Osteoblast (primary cell): ENCODE measurements at places on chromosomes 5 and 9.

GRCh38 chr5:150263801-150264621 is 25.6 kb downstream of the CAMK2A start:
- peak; percentile 96 for DNase-seq

DNA sequence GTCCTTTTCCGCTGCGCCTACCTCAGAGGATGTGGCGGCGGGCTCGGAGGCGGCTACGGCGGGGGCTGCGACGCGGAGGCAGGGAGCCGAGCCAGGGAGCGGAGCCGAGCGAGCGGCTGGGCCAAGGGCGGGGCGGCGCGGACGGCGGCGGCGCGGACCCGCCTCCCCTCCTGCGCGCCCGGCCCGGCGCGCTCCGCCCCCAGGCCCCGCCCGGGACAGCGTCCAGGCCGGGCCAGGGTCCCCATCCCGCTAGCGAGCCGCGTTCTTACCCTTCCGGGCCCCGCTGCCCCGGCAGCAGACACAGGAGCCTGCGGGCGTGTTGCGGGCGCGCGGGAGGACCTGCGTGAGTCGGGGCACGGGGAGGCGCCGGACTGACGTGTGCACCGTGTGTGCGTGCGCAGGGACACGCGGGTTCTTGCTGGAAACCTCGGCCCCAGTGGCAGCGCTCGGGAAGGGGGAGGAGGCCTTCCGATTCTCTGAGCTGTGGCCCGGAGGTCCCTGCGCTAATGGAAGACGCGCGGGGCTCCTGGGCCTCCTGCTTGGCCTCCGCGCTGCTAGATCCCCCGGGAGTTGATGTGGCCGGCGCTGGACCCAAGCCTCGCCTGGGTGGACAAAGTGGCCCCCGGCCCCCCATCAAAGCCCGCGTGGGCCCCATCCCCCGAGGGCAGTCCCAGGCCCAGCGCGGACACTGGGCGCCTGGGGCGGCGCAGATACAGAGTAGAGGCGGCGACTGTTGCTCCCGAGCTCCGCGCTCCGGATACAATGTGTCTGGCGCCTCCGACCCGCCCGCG is at the start of gene VDAC1:
VDAC1 (minus strand) TSS at position 350 of the 791 bp plus-strand sequence. CDS start 11,963 bp downstream, outside the sequence.
- DNase-seq, result peak; percentile 99

- DNase-seq, result no peak
These were observed 154.5 kb downstream of the AOPEP start for GRCh38 chr9:94881023-94881422.

- no peak for DNase-seq
These were observed 37.4 kb upstream of the SLC44A1 start for GRCh38 chr9:105206821-105207699.

DNA sequence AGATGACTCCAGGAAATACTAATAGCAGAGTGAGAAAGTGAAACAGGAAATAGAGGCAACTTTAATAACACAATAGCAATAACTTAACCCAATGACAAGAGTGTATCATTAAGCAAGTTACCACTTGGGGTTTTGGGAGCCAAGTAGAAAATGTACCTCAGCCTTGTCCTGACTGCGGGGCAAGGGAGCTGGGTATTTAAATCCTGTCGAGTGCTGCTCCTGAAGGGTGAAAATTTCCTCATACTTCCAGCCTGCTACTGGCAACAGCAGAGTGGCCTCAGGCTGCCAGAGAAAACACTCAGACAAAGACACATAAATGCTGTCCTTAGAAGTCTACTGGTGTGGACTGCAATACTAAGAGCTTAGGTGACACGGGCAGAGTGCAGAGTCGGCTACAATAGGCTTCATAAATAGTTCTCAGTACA is 112.5 kb upstream of the EMB start:
- DNase-seq, result no peak

- no peak for DNase-seq
These were observed 114.6 kb upstream of the MAP3K1 start for GRCh38 chr5:56700711-56701110.

- DNase-seq, result no peak
These were observed 116.2 kb downstream of the MPDZ start for GRCh38 chr9:13163287-13163686.

DNA sequence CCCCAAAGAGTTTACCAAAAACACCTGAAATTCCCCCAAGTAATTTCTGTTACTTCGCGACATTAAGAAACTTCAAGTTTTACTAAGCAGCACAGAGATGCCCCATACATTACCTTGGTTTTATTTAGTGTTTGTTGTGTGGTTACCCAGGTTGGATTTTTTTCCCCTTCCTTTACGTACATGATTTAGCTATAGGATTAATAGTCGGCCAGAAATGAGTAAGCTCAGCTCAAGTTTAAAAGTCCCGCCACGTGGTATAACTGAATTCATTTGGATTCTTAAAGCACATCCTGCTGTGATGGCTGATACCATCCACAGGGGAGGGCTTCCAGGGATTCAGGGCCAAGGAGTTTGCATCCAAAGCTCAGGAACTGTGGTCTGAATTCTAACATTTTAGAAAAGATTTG is 75.9 kb downstream of the DAP start:
- DNase-seq, result no peak

DNA sequence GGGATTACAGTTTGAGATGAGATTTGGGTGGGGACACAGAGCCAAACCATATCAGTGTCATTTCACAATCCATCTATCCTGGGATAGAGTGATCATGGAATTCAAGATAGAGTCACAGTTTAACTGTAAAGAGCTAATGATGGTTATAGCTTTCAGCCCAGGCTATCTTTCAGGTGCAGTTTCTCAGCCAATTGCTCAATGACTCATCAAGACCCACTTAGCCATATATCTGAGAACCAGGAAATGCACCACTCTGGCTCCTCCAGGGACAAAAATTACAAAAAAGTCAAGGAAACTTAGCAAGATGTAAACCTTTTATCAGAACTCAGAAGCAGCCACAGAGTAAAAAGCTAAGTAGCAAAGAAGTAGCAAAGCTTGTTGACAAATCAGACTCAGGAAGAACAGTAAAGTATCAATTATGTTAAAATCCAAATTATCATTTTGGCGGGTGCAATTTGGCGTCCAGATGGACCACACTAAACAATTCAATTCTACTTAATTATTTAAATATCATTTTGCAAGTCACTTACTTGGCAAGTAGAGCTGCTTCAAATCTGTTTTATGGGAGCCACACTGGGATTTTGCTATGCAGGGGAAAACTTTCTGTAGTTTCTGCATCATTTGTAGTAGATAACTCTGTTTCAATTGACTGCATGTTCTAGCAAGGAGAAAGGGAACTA is 169.4 kb downstream of the TLE1 start:
- no peak for DNase-seq

DNA sequence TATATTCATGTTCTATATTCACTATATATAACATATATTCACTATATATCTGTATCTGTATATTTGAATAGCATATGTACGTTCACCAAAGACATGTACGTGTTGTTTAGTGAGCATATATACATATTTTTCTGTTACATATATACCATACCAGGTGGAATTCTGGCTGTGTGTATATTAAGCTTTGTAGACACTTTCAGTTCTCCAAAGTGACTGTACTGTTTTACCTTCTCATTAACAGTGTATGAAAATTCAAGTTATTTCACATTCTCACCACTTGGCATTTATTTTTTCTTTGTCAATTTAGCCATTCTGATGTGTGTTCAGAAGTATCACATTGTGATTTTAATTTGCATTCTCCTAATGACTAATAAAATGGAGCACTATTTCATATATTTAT is 52.2 kb downstream of the DROSHA start:
- no peak for DNase-seq

DNA sequence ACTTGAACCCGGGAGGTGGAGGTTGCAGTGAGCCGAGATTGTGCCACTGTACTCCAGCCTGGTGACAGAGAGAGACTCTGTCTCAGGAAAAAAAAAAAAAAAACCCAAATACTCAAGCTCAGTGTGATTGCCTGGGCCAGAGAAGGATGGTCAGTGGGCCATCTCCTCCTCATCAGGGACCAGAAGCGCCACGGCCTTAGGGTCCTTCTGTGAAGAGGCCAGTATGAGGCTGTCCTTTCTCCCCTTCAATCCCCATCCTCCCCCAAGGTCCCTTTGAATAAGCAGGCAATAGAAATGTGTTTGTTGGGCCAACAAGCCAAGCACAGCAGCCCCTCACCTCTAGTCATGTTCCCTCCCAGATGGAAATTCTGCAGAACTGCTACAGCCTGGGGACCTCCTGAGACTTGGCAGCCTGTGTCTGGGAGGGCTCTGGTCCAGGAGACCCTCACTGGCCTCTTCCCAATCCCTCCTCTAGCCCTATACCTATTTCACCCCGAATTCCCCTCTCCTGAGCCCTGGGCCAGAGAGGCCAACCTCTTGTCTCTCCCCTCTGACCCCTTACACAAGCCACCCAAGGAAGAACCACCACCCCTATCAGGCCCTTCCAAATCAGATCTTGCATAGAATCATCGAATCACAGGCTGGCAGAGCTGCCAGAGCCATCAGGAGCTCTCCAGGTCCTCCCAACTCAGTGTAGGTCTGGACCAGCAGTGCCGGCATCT is 1.0 kb downstream of the CSF1R start:
- no peak for DNase-seq

GRCh38 chr5:106135473-106135872 is 1535.3 kb downstream of the EFNA5 start:
- DNase-seq, result no peak

DNA sequence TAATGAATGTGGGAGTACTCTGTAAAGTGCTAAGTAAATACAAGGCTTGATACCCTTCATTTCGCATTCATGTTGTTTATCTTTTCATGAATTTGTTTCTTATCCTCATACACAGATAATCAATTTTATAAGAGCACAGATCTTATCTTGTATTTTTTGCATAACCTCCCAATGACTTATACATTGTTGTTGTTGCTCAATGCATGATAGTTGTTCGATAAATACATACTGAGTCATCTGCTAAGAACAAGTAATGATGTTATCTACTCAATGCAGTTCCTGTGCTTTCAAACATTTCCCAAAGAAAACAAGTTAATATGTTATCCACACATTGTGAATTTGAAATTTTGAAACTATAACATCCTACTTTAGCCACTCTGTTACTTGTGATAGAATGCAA is 60.7 kb downstream of the TAF11L14 start:
- DNase-seq, result no peak

GRCh38 chr5:7759951-7760580 is 90.9 kb downstream of the CFAP90 start:
- no peak for DNase-seq

GRCh38 chr5:88734191-88734640 is 148.8 kb downstream of the MEF2C start:
- no peak for DNase-seq

GRCh38 chr5:126793097-126793496 is 16.2 kb downstream of the LMNB1 start:
- DNase-seq, result no peak

GRCh38 chr5:21931116-21931515 is 922.0 kb downstream of the CDH12 start:
- DNase-seq, result no peak

DNA sequence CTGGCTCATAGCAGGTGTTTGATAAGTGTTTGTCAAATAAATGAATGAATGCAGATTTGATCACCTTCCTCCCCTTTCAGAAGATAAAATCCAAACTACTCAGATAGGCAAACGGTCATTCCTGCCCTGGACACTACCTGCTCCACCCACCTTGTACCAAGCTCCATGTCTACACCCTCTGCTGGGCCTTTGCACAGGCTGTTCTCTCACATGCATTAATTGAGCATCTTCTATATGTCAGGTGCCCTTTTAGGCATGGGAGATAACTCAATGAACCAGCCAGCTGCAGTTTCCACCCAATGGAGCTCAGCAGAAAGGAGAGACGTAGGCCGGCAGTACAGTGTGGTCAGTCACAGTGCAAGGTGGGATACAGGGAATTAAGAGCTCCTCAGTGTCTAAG is 102.3 kb upstream of the CPEB4 start:
- no peak for DNase-seq

DNA sequence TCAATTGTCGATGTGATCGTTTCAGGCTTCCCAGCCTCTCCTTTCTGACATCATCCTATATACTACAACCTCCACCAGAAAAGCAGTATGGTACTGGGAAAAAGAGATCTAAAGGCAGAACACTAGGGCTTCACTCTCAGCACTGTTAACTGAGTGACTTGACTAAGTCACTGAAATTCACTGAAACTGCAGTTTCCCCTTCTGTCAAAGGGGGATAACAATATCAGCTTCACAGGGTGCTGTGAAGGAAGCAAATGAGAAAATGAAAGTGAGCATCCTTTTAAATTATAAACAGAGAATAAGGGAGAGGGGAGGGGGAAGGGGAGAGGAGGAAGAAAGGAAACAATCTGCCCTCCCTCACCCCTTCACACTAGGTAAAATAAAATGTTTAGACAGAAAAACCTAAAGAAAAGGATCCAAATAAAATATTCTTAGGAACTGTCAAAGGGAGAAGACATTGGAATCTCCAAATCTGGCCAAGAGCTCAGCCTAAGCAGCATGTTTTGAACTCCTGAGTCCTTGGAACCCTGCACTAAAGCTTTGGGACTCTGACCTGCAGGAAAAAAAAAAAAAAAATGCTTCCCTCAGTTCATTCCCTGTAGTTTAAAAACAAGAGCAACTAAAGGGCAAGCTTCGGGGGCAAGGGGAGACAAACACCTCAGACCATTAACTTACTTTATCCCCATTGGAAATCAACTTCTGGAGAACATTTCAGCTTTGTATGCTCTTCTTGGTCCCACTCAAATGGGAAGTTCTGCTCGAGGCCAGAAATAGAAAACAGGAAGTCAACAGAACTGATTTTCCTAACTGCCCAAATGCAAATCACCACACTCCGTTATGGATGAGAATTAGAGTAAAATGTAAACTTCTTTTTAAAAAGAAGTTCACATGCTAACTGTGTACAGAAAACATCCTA is 178.3 kb downstream of the DEPDC1B start:
- DNase-seq, result peak; percentile 76

DNA sequence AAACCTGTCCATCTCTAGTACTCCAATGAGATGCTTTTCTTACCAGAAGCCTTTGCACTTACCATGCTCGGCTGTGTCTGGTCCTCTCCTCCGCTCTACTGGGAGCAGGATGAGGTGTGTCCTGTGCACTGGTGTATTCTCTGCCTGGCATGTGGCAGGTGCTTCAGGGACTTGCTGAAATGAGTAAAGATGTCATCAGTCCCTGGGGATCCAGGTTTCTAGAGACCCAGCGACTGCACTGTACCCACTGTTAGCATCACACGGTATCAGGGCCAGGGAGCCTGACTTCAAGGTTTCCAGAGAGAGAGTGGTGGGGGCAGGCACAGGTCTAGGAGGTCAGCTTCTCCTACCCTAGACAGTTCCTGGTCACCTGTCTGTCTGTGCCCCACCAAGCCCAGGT is 10.5 kb downstream of the PTTG1 start:
- peak; percentile 29 for DNase-seq

- no peak for DNase-seq
These were observed 20.9 kb downstream of the FAM13B start for GRCh38 chr5:138011991-138012390.

DNA sequence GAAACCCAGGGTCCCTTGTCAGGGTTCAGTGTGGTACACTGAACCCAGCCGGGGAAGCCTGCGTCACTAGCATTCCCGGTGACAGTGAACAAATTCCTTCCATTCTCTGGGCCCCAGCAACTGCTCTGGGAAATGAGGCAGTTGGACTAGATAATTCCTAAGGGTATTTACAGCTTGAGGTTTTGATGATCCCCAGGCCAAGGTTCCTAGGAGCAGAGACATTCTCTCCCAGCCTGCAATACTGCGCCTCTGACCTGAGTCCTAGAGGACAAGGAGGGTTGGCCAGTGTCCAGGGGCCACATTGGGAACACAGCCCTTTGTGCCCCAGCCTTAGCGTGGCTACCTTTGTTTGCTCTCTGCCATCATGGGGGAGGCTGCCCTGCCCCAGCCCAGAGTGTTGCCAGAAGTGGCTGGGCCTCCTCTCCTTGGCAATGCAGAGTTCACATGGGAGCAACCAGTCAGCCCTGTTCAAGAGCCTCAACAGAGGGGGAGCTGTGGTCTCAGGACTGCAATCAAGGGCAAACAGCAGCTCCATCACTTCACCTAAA is 178.2 kb downstream of the SEC61B start:
- no peak for DNase-seq
